ENCODE measurements at places on chromosomes 12 and 14.

DNA sequence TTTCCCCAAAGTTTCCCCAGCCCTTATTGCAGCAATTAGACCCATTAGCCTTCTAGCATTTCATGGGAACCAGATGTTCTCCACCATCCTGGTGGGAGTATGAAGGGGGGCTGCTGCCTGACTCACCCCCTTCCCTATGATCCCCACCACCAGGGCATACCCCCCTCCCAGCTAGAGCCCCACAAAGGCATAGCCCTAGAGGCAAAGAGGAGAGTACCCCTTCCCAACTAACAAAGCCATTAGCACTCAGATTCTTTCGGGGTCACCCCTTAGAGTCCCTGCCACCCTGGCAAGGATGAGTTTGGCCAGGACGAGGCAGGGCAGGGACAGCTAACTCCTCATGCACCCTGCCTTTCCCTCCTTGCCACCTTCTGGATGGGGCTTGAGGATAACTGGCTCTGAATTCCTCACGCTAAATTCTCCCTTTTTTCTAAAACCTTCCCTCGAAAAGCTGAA, 9.2 kb downstream of the RARG start:
- DNase-seq, result no peak

GRCh38 chr12:848882-849527, 96.6 kb downstream of the WNK1 start:
- no peak for DNase-seq

- no peak for DNase-seq
These were observed 147.9 kb downstream of the PPM1H start for GRCh38 chr12:62787023-62787422.

- DNase-seq, result peak; percentile 25
These were observed 13.8 kb downstream of the DTX1 start for GRCh38 chr12:113070117-113070906.

DNA sequence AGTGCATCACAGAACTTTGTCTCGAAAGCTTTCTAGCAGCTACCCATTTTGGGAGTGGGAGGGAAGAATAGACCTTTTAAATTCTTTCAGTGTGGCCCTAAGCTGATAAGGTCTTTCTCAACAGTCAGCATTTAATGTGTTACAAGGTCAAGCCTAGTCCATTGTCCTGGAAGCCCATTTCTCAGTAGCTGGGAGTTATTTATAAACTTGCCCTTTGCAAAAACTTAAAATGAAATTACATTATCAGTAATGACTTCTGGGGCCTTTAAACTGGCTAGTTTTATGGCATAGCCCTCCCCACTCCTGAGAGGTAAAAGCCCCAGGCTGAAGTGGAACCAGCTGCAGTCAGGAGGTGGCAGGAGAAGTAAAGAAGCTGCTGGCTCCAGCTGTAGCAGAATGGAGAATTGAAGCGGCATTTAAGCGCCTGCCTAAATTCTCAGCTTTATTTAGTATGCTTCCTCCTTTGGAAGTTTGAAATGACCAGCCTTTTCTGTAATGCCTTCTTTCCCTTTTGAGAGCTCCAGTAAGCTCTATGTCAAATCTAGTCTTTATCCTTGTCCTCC, 12.4 kb downstream of the COPZ1 start:
- DNase-seq, result no peak

DNA sequence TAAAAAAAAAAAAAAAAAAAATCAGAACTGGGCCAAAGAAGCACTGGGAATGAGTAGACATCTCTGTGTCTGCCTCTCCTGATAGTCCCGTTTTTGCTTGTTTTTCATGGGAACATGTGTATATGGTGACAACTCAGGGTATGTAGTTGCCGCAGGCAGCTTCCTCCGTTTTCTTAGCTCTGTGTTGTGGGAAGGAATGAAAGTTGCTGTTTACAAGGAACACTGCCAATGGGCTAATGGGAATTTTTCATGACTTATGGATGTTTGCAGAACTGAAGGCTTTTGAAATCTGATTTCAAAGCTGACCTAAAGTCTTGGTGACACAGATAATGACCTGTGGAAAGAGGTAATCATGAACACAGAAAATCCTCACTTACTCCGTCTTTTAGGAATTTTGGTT, 146.4 kb upstream of the BTG1 start:
- no peak for DNase-seq

GRCh38 chr12:24979329-24979728, 30.4 kb upstream of the BCAT1 start:
- DNase-seq, result no peak

DNA sequence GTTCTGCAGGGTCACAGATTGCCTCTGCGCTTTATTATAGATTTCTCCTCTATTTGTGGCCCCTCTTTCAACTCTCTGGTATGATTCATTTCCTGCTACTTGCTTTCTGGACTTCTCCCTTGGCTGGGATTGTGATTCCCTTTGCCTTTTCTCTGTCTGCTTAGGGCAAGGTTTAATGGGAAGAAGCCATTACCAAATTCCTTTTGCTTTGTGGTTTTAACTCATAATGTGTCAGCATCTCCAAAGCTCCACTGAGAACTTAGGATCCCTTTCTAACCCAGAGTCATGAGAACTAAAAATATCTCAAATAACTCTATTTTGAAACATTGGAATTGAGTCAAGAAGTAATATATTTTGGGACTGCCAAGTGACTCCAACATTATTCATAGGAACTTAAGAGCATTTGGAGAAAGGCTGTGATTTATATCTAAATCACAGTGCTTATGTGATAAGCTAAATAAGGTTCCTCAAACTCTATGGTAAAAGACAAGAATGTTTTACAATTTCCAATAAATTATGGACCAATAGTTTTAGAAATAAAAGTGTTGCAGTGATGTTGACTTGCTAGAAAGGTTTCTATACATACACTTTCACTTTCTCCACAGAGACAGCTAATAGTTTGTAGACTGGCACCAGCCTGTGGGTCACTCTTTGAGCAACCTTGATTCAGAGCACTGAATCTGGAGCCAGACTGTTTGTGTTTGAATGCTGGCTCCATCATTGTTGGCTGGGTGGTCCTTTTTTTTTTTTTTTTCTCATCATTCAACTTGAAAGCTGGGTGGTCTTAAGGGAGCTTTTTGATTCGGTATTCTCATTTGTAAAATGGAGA, 93.9 kb downstream of the DACT1 start:
- no peak for DNase-seq

DNA sequence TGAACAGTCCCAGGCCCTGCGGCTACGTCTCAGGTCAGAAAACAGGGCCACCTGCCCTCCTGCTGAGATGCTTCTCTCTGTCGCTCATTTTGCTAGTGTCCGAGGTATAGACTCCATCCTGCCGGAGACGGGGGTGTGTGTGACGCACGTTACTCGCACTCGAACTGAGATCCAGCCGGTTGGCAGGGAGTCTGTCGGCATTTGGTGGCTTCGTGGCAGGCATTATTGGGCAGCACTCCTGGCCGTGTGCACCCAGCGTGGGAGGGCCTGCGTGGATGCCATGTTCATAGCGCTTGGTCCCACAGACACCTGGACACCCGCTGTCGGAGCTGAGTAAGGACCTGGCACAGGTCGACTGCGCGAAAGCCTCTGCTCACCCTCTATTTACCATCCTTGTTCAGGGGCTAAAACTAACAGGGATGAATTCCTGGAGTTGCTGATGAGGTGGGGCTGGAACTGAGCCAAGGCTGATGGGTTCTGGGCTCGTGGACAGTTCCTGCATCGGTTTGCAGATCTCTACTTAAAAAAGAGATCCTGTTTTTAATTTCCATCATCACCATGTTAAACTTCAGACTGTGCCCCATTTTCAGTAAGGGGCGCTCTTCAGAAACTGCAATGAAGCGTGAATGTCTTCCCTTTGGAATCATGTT, 28.6 kb downstream of the AACS start:
- DNase-seq, result no peak

GRCh38 chr14:52150162-52150561, 81.3 kb upstream of the NID2 start:
- DNase-seq, result no peak

DNA sequence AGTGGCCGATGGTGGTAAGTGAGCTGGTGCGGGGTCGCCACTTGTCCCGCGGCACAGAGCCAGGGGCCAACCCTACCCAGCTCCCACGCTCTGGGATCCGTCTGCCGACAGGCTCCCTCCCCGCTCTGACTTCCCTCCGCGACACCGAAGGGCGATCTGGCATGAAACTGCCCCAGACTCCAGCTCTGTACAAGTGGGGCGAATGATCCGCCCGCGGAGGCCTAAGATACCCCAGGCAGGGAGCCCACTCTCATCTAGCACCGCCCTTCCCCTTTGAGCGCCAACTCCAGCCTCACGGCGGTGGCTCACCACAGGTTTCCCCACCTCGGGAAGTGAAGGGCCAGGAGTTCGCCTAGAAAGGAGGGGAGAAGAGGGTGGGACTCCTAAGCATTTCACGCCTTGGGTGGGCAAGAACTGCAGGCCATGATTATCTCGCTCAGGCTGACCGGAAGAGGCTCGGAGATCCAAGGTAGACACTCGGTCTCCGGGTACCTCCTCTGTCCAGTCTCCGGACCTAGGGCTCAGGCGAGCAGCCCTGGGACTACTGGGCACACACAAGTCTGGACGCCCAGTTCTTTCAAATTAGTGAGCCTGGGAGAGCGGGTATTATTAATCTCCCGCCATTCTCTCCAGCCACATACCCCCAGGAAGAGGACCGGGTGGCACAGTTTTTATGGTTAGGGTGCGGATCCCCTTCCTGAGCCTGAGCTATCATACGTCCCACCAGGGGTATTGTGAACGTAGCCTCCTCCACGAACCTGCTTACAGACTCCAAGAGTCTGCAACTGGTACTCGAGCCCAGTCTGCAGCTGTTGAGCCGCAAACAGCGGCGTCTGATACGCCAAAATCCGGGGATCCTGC, 849 bp downstream of the WNT1 start:
- DNase-seq, result no peak

GRCh38 chr14:69803753-69804152, 6.7 kb upstream of the SLC10A1 start:
- DNase-seq, result no peak

Data from effector memory CD8-positive, alpha-beta T cell (primary cell).